SHP77 treated with DMSO at 0.1 percent for 48 hours (cell line): ENCODE measurements at places on chromosomes 5 and 9.

GRCh38 chr5:82799361-82800077 lies 277.7 kb downstream of the TMEM167A start:
- no peak for DNase-seq

DNA sequence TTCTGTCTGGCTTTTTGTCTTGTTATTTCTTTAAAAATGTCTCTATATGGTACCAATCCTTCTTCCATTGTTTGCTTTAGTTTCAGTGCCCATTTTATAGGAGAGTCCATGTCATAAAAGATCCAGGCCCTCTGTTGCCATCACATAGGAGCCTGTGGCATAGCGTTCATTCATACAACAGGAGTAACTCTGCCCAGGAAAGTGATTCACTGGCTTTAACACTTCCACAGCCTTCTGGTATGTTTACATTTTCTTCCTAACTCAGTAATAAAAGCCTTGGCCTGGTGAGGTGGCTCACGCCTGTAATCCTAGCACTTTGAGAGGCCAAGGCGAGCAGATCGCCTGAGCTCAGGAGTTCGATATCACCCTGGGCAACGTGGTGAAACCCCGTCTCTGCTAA lies 519.3 kb upstream of the PTGER4 start:
- DNase-seq: no peak

- DNase-seq: no peak
Observed at GRCh38 chr5:138229387-138229786, 16.3 kb upstream of the CDC23 start.

DNA sequence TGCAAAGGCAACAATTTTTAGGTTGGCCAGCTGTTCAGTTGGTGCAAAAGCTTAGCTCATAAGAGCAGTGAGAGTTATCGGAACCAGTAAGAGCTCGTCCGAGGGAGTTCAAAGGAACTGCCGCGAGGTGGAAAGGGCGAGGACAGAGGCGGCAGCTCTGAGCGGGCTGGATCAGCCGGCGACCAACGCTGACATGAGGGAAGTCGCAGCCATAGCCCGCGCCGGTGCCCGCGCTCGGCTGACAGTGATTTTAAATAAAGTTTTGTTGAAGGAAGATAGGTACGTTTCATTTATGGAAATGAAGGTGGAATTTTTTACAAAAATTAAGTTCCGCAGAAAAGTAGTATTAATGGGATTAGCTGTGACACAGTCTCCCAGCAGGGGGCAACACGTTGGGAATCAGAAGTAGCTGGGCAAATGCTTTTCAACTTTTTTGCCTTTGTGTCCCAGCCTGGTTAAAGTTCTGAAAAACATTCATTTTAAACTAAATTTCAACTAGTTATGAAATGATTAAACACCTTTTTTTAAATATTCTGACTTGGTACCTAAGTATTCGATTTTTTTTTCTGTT lies 43.2 kb downstream of the FBXO4 start:
- DNase-seq: no peak

DNA sequence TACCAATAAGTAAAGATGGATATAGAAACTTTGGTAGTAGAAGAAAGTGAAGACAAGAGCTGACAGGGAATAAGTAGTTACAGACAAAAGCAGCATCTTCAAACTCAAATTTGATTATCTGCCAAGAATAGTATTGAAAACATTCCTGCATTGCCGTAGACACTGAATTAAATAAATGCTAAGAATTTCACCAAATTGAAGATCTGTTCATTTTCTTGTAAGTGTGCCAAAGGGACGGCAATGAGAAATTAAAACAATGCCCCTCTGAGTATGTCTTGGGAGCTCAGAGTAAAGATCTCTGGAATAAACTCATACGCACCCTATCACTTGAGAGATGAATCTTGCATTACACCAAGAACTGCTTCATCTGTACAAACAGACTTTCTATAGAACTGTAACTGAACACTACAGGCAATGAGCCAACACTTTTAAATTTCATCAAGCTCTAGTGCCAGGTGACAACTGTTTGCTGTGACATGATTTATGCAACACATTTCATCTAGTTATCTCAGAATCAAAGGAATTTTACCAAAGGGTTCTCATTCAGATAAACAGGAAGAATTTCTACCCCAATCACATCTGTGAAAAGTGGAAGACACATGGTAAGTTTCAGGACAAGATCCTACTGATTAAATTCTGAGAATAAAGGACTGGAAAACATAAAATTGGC lies 66.9 kb downstream of the RFX3 start:
- DNase-seq: peak; percentile 79

GRCh38 chr9:3906437-3907213 lies 380.8 kb upstream of the RFX3 start:
- no peak for DNase-seq

DNA sequence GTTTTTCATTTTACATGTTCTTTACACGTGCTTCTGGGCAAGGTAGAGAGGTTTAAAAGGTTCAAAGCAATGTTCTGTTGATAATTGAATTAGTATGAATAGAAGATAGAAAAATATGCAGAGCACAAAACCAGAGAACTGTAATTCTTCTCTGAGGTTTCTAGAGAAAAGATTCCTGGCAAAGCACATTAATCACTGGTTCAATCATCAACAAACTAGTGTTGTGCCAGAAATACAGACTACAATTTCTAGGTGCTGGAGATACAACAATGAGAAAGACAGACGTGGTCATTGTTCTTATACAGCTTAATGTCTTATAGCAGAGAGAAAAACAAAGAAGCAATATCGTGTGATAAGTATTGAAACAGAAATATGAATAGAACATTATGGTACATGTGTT lies 25.5 kb downstream of the MEGF9 start:
- DNase-seq: no peak

DNA sequence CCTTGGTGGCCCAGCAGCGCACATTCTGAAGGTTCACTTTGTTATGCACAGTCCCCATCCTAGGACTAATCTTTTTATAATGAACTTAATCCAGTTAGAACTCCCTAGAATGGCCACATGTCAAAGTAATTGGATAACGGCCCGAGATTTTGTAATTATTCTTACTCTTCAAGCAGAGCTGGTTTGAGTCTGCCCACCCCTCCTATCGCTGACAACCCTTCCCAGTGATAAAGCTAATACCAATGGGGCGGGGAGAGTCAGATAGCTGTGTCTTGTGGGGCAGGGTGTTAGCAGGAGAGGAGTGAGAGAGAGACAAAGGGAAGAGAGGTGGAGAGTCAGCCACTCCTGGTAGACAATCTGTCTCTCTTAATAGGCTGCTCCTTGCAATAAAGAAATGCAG lies 356.9 kb downstream of the SLIT3 start:
- no peak for DNase-seq

GRCh38 chr9:127231666-127232065 lies 32.9 kb upstream of the GARNL3 start:
- DNase-seq: no peak

DNA sequence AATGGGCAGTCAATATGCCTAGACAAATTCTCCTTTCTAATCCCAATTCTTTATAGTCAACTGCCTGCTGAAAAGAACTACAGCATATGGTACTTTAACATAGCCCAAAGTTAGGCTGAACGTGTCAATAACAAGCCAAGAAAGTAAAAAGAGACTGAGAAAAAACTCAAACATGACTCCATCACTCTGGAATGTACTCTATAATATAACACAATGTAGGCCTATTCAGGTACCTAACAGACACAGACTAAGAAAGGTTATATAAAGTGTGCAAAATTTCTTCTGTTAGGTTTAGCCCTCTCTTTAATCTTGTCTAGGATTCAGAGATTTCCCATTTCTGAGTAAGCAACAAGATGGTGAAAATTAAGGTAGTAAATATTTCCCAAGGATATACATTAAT lies 209.7 kb upstream of the PRR16 start:
- no peak for DNase-seq

DNA sequence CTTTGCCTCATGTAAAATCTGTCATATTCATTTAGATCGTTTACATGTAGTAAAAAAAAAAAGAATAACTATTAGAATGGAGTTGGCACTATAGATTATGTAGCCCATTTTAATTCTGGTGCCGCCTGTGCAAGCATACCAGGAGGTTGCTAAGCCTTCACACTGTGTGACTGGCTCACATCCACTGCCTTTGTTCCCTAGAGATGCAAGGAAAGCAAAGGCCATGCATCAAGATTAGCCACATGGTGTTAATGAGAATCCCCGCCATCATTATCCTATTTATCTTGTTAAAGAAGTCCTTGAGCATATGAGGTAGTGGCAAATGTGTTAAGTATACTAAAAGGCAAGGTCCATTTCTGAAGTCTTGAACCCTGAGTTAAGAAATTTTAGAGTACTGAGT lies 279.6 kb downstream of the RFX3 start:
- no peak for DNase-seq
